Kidney capillary endothelial cell (primary cell): ENCODE measurements at places on chromosomes 3 and 15.

- DNase-seq = no peak
Measured at GRCh38 chr3:171115667-171116066, 89.1 kb upstream of the SLC2A2 start.

- DNase-seq = no peak
Measured at GRCh38 chr15:40964634-40965033, 11.4 kb downstream of the CHAC1 start.

GRCh38 chr3:197958346-197958745 lies 1.7 kb upstream of the LMLN start:
- no peak for DNase-seq

DNA sequence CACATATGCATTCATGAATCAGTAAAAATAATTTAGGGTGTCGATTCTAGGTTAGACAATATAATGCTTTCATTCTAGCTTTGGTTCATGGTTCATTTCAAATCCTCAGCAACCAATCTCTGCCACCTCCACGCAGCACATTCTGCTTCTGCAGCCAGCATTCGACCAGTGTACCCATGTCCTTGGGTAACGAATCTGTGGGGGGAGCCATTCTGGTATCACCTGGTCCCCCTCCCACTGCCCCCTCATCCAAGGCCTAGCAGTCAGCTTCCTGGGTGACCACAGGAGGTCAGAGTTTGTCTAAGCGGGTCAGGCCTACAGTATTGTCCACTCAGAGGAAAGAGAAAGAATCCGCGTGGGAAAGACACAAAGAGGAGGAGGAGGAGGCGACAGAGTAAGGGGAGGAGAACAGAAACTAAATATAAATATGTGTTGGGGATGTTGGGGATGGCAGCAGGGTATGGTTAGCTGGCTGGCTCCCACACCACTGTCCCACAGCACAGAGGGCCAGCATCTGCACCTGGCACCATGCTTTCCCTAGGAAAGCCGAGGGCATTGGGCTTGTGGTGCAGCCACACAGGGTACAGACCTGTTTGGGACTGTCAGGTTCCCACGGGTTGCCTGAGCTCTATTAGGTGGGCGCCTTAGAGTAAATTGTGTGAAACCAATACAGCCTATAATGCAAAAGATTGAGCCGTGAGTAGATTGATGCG lies 12.1 kb downstream of the PAK6 start:
- no peak for DNase-seq

DNA sequence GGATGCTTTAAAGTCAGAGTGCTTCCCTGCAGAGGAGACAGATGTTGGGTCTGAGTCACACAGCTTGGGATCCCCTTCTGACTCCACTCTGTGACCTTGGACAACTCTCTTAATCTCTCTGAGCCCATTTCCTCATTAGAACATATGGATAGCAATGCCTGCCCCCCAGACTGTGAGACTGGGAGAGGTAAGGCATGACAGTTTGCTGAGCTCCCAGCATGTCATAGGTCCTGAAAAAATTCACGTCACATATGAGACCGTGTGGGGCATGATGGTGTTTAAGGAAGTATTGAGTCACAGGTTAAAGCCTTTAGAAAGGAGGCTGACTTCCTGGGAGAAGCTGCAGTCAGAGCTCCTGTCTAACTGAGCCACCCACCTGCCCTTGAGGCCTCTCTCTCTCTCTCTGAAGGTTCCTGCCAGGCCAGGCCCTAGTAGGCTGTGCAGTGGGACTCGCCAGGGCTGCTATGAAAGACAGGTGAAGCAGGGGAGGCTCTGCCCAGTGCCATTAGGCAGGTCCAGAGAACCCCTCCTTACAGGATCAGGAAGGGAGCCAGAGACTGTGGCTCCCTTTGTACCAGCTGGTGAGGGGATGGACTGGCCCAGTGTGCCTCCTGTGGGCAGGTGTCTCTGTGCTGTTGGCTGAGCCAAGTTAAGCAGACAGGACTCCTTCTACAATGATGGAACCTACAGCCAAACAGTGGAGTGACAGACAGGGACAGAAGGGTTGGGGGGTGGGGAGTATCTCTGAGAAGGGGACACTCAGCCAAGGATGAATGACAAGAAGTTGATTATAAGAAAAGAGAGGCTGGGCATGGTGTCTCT lies 19.5 kb upstream of the DOCK3 start:
- no peak for DNase-seq

GRCh38 chr15:67544475-67544874 lies 2.0 kb downstream of the MAP2K5 start:
- no peak for DNase-seq

GRCh38 chr3:33312361-33312760 lies 35.1 kb downstream of the FBXL2 start:
- DNase-seq = no peak

GRCh38 chr3:178465260-178466180 lies 70.7 kb upstream of the KCNMB2 start:
- no peak for DNase-seq
